ENCODE measurements at places on chromosomes 5 and 9.

- DNase-seq = no peak
These were observed 71.5 kb downstream of the PRLR start for GRCh38 chr5:35158622-35159369.

DNA sequence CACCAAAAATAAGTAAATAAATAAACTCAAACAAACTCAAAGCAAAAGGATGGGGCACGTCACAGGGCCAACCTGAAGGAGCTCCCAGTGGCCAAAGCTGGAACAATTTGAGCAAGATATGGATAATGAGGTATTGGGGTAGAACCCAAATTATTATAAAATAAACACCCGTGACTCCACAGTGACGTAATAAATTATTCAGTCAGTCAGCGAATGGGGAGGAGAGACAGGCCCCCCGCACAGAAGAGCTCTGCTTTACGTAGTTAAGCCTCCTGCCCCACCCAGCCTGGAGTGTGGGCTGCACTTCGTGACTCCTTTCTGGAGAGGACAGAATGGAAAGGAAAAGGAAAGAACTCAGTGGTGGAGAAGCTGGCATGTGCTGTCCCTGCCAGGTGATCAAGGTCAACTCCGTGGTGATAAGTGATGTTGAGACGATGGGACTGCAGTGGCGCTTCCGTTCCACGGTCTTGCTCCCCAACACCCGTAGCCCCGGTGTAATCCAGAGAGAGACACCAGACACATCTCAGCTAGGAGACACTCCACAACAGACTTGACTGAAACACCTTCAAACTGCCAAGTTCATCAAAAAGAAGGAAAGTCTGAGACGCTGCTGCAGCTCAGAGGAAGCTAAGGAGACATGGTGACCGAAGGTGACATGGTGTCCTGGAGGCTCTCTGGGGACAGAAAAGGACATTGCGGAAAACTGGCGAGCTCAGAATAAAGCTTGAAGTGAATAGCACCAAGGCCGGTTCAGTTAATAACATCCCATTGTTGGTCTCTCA, 83.3 kb upstream of the COL5A1 start:
- no peak for DNase-seq

GRCh38 chr5:18380729-18381362, 746.6 kb downstream of the TAF11L14 start:
- no peak for DNase-seq

DNA sequence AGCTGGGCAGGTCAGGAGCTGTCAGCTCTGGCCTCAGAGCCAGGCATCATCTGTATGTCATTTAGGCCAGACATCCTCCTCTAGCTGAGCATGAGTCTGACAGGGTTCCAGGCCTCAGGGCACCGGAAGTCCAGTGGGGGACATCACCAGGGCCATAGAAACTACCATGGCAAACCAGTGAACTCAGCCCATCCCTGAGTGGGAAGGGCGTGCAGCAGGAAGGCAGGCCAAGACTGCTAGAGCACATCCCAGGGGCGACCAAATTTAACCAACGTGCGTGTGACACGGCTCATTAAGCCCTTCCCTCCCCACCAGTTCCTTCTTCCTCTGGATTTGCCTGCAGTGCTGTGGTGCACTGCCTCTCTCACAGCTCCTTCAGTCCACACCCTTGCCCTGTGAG, 75.9 kb downstream of the COL27A1 start:
- DNase-seq = no peak

GRCh38 chr9:84293001-84293798, 47.4 kb downstream of the SLC28A3 start:
- DNase-seq = peak; percentile 36

DNA sequence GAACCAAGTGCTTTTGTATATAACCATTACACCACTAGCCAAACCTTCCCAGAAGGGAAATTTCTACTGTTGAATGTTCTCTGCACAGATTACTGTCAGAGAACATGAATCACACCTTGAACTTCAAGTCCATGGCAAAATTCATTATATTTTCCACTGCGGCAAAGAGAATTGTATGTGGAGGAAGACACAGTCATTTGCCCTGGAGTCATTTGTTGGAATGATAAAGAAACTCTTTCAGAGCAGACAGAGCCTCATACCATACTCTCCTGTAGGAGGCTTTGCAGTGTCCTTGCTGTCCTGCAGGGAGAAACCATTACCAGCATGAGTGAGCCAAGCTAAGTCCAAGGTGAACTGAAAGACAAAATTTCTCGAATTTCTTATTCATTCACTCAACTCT, 369.0 kb downstream of the ARHGEF28 start:
- no peak for DNase-seq

GRCh38 chr5:73985145-73985544, 359.1 kb downstream of the ARHGEF28 start:
- no peak for DNase-seq

DNA sequence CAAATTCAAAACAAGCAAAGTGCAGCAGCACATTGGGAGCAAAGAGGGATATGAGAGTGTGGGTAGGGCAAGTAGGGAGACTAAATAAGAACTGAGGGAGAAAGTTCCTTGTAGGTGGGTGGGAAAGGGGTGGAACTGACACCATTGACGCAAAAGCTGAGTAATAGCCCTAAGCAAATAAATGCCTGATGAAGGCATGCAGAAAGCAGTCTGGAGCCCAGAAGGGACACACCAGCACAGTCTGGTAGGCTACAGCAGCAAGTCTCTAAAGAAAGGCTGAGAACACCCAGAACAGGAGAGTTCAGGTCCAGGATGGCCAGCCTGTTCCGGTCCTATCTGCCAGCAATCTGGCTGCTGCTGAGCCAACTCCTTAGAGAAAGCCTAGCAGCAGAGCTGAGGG, at the start of gene INSL4:
TSS of gene INSL4 (plus strand) at position 208 of the 400 bp plus-strand sequence. CDS start at position 313, 105 bp downstream.
- no peak for DNase-seq

DNA sequence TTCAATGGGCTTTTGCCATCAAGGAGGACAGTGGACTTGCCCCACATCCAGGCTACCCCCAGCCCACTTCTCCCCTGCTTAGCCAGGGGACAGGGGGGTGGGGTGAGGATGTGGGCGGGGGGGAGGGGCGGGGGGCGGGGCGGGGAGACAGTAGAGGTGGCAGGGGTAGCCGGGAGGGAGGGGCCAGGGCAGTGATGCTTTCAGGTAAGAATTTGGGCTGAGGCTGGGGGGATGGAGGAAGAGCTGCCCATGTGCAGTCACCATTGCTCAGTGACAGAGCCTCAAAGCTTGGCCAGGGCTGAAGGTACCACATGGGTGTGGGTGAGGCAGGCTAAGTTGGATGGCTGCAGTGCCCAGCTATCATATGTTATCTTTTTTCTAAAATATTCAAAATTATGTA, 40.7 kb upstream of the HNRNPA0 start:
- DNase-seq = no peak

DNA sequence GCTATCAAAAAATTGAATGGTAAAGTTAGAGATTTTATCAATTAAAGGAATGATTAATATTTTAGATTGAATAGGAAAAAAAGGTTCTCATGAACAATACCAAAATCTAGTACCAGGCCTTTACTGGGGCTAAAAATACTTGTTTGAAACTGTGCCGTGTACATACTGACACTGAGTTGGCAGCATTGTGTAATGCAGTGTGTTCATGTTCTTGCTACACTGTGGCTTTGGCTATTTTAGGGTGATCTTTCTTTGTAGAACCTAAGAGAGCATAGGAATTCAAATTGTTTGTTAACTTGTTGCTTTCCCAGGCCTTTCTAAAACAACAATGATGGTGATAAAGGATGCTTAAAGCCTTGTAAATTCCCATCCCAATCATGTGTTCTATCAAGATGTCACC, 80.9 kb downstream of the KIF4B start:
- no peak for DNase-seq

- no peak for DNase-seq
These were observed 3.1 kb downstream of the QRFP start for GRCh38 chr9:130893341-130894101.

- no peak for DNase-seq
These were observed 13.0 kb upstream of the SETX start for GRCh38 chr9:132367613-132368313.

GRCh38 chr9:89352874-89353649, 34.8 kb downstream of the SECISBP2 start:
- DNase-seq = no peak

- no peak for DNase-seq
These were observed 269.4 kb upstream of the IRX1 start for GRCh38 chr5:3325972-3326840.

GRCh38 chr5:102792705-102793104, 37.6 kb downstream of the PAM start:
- no peak for DNase-seq

GRCh38 chr9:88007291-88007650, 32.9 kb upstream of the CDK20 start:
- peak; percentile 62 for DNase-seq

DNA sequence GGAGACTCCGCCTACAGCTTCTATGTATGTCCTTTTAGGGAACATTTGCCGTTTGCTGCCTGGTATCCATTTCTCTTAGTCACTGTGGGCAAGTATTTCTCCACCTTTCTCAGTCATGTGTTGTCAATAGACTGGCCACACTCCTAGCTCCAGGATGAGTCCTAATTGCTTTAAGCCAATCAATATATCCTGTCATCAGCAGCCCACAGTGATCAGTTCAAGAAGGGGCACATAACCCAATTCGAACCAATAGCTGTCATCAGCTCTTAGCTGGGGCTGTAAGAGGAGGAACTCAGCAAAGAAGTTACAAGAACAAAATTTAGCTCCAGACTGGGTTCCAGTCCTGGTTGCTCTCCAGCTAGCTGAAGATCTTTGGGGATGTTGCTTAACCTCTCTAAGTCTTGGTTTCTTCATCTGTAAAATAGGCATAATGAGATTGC, 70.7 kb upstream of the MAN2A1 start:
- DNase-seq = no peak

GRCh38 chr9:128097543-128098296, 29.7 kb downstream of the SLC25A25 start:
- peak; percentile 46 for DNase-seq

DNA sequence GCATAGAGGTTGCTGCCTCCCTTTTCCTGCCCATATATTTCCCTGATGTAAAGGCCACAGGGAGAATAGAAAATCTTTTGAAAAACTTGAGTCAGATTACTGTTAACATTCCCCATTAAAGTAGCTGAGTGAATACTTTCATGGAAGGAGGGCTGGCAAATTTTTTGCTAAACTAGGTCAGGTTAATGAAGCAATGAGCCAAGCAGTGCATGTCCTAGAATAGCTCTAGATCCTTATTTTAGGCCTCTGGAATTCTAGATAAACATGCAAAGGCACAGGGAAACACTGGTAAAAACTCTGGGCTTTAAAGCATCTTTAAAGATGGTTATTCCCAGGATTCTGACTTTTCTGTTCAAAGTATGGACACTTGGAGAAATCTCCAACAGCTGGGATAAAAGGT, 27.9 kb downstream of the TTC1 start:
- no peak for DNase-seq

- DNase-seq = peak; percentile 19
These were observed 1.6 kb downstream of the FABP6 start for GRCh38 chr5:160230686-160231527.

- DNase-seq = no peak
These were observed 14.4 kb downstream of the CARD19 start for GRCh38 chr9:93110311-93110855.

DNA sequence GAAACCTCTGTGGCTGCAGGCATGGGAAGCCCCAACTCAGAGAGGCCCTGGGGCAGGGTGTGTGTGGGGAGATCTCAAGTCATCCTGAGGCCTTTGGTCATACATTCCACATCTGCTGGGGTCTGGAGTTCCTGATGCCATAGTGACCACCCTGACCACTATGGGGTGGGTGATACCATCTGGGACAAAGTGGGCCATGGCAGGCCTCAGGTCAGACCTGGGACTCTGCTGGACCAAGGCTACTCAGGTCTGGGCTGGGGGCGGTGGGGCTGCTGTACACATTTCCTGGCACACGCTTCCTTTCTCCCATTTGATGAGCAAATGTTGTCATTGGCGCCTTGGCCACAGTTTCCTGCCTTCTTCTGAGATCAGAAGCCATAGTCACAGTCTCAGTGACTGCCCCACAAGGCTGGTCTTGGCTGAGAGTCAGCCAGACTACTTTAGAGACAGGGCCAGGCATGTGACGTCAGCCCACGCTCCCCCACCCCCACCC, 15.1 kb upstream of the ACSL6 start:
- peak; percentile 63 for DNase-seq

- no peak for DNase-seq
These were observed 318.7 kb upstream of the ITGA1 start for GRCh38 chr5:52468976-52469375.

DNA sequence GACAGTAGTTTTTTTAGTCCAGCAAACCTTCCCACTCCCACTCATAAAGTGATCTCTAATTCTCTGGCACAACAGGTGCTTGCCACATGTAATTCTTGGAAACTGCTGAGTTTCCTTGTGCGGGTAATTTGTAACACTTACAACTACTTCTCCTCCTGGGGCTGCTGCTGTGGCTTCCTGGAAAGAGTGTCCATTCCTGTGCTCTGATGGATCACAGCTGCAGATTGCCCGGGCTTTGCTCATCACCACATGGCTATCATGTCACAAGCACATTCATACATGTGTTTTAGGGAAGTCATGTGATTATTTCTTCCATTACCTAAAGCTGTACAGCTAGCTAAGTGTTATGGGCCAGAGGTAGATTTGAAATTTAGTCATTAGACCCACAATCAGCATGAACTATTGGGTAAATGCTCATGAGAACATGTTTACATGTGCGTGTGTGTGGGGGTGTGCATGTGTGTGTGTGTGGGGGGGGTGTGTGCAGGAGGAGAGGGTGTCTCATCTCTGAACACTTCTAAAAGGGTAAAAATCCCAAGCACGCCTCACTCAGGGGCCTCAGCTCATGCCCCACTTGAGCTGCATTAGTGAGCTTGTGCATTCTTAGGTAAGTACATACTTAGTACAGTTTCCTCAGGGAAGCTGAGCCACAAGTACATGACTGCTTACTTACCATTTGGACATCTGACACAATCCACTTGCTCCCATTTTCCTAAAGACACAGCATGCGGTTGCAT, 118.1 kb upstream of the CCDC112 start:
- DNase-seq = no peak

- DNase-seq = no peak
These were observed 27.0 kb upstream of the AGGF1 start for GRCh38 chr5:77003246-77003645.

DNA sequence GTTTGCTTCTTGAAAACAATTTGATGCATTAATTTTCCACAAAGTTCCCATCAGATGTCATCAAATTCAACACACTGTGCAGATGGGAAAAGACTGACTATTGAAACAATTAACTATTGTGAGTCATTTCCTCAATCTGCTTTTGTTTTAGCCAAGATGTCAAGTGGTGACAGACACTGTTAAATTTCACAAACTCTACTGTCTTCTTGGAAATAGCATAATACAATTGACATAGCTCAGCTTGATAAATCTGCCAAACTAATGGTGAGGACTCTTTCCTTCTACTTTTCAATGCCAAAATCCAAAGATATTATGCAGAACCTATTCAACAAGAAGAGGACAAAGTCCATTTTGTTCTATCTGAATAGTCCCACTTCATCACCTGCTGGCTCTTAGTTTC, 242.3 kb downstream of the CAAP1 start:
- DNase-seq = no peak

- no peak for DNase-seq
These were observed 63.1 kb downstream of the MTMR12 start for GRCh38 chr5:32249668-32250067.

GRCh38 chr9:91134608-91135007, 227.1 kb downstream of the AUH start:
- no peak for DNase-seq
